ENCODE measurements at places on chromosomes 2 and 18.

DNA sequence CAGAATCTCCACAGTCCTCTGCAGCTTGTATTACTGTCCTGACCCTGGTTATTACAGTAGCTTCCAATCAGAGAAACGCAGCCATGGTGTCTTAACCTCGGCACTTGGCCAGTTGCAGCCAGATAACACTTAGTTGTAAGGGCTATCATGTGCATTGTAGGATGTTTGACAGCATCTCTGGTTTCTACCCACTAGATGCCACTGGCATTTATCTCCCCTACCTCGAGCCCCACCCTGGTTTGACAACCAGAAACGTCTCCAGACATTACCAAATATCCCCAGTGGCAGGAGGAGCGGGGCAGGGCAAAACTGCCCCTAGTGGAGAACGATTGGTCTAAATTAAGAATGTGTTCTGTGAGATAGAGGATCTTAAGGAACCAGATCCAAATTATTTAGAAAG lies 13.1 kb downstream of the DSG2 start:
- no peak for DNase-seq
- H3K27me3 ChIP-seq = peaks cover 20% of the 10 kb centered on the region
- no peaks in the 10 kb centered on the region for H3K36me3 ChIP-seq
- no peak overlapping the region for H3K27ac ChIP-seq
- no peaks in the 10 kb centered on the region for H3K4me1 ChIP-seq
- H3K4me3 ChIP-seq = no peak overlapping the region

GRCh38 chr2:241195506-241196130 lies 7.1 kb downstream of the ANO7 start:
- H3K4me1 ChIP-seq = no peaks in the 10 kb centered on the region
- H3K27me3 ChIP-seq = no peaks in the 10 kb centered on the region
- no peaks in the 10 kb centered on the region for H3K36me3 ChIP-seq
- no peak overlapping the region for H3K4me3 ChIP-seq
- no peak overlapping the region for H3K27ac ChIP-seq
- no peak for DNase-seq

- no peak overlapping the region for H3K27ac ChIP-seq
- H3K4me3 ChIP-seq = no peak overlapping the region
- H3K27me3 ChIP-seq = peaks cover 50% of the 10 kb centered on the region
- DNase-seq = no peak
Observed at GRCh38 chr18:57845605-57846074, 42.5 kb upstream of the ATP8B1 start.

DNA sequence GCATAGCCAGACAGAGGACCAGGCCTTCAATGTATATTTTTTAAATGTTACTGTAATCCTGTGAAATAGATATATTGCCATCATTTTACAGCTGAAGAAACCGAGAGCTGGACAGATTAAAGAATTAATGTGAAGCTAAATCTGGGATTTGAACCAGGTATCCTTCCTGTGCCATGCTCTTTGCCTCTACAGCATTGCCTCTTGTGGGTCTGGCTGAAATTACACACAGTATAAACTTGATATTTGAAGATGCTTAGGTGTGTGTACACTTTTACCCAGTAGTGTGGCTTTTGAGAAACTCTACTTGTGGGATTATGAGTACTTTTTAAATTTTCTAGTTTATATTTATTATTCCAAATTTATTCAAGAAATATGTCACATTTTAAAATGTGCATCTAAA lies 264.5 kb downstream of the CNTNAP5 start:
- DNase-seq = no peak
- H3K27me3 ChIP-seq = no peaks in the 10 kb centered on the region
- no peaks in the 10 kb centered on the region for H3K36me3 ChIP-seq
- H3K4me1 ChIP-seq = no peaks in the 10 kb centered on the region
- no peak overlapping the region for H3K4me3 ChIP-seq

- peak overlapping the region; percentile 66 for H3K4me3 ChIP-seq
- peaks cover 3% of the 10 kb centered on the region for H3K36me3 ChIP-seq
- H3K27ac ChIP-seq = peak overlapping the region; percentile 67
Observed at GRCh38 chr2:200383380-200384110, 77.1 kb downstream of the SPATS2L start.

DNA sequence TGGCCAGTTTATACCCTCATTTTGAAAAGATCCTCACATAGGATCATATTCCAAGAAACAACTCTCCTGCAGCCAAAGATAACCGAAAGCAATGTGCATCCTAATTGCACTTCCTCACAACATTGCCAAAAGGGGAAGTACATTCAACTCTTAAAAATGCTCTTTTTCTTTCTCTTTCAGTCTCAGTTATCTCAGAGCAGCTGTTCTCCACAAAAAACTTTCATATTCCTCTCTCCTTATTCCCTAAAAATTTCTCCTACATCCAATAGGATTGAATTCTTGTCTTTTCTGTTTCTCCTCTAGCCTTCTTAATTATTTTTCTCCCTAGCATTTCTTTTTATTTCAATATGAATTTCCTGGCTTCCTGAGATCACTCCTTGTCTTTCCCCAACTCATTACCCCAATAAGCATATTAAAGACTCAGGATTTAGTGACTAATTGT lies 7.4 kb upstream of the VRK2 start:
- H3K27me3 ChIP-seq = no peaks in the 10 kb centered on the region
- no peak overlapping the region for H3K27ac ChIP-seq
- peaks cover 11% of the 10 kb centered on the region for H3K4me1 ChIP-seq
- H3K36me3 ChIP-seq = peaks cover 5% of the 10 kb centered on the region
- no peak for DNase-seq
